ENCODE measurements at places on chromosomes 5 and 9.

GRCh38 chr9:127264462-127265219 lies at the start of gene GARNL3:
Gene GARNL3 (plus strand): TSS chr9:127264774. CDS start chr9:127264878, 104 bp downstream.
- no peak for DNase-seq

DNA sequence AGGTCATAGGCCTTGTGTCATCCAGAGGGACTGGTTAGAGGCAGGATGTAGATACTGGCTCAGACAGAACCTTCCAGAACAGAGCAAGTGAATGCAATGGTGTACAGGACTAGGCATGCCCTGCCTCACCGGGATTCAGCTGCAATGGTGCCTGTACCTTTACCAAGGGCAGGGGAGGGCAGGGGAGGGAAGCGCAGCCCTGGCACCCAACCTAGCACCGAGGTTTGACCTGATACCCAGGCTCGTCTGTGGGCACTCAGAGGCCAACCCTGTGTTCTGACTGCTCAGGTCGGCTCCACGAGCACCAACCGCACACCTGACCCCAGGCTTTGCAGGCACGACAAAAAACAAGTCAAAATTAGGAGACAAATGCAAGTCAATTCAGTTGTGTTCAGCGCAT lies 47.3 kb upstream of the GFPT2 start:
- DNase-seq = peak; percentile 9

DNA sequence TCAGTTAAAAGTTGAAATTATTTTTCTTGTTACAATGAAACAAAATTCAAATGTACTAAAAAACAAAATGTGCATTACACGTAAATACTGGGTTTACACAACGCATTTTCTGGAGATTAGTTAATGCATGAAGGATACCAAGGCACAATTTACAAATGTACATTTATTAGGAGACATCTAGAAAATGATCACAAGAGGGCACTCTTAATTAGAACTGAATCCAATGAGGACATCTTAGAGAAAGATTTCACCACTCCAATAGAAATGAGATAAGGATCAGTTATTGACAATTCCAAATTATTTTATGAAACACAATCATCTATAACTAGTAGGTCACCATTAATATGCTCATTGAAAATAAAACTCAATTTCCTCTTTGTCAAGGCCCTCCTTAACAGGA lies 36.6 kb upstream of the CDH12 start:
- peak; percentile 13 for DNase-seq

- DNase-seq = no peak
Measured at GRCh38 chr5:142900927-142901326, 130.8 kb downstream of the ARHGAP26 start.

- no peak for DNase-seq
Measured at GRCh38 chr5:98969400-98969799, 40.6 kb upstream of the CHD1 start.

GRCh38 chr5:2241842-2242241 lies 359.1 kb upstream of the IRX4 start:
- no peak for DNase-seq

GRCh38 chr9:79768194-79768593 lies 196.4 kb downstream of the TLE4 start:
- no peak for DNase-seq

- no peak for DNase-seq
Measured at GRCh38 chr5:64838376-64838775, 69.6 kb downstream of the CWC27 start.

DNA sequence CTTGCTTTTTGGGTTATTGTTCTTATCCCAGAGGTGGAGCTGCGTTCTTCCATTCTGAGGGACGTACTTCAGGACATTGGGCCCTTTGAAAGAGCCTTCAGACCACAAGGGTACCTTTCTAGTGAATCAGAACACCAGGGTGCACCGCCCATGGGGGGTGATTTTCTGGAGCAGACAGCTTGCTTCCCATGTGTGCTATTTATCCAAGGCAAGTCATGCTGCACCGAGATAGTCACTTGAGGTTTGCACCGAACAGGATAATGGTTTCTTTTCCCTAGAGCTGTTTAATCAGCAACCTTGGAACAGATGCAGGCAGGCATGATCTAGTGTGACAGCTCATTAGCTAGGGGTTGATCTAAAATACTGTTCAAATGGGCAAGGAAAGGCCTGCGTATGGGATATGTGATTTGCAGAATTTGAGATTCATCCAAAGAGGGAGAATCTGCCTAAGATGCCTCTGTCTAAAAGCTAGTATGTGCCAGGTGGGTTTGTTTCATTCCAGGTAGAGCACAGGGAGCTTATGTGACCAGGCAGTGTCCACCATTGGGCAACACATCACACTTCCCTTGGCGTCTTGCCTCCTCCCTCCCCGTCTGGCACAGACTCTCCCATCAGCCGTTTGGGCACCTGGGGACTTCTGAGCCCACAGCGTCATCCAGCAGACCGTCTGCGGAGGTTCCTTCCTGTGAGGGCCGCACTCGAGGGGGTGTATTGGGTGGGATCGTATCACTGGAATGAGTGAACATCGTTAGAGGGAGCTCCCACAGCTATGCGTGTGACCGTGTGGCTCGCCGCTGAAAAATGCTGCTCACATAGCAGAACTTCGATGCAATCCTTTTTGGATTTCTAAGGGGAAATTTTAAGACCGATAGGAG lies 23.0 kb downstream of the ABL1 start:
- DNase-seq = no peak

- DNase-seq = no peak
Measured at GRCh38 chr5:69498384-69498783, 5.8 kb downstream of the OCLN start.

GRCh38 chr9:92633614-92634278 lies 36.2 kb downstream of the IPPK start:
- no peak for DNase-seq

DNA sequence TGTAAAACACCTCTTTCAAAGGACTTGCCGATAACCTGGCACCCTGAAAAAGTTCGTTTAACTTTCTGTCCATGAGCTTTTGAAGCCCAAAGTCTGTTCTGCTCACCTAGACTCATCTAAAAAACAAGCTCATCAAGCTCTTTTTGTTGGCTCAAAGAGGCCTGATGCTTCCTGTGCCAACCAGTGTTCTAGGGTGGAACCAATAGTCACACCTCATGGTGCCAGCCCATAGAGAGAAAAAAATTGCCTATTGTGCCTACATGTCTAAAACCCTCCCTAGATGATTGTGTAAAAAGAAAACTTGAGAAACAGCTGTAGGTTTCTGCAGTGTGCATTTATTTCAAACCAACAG lies 4.7 kb downstream of the SH3RF2 start:
- DNase-seq = no peak

DNA sequence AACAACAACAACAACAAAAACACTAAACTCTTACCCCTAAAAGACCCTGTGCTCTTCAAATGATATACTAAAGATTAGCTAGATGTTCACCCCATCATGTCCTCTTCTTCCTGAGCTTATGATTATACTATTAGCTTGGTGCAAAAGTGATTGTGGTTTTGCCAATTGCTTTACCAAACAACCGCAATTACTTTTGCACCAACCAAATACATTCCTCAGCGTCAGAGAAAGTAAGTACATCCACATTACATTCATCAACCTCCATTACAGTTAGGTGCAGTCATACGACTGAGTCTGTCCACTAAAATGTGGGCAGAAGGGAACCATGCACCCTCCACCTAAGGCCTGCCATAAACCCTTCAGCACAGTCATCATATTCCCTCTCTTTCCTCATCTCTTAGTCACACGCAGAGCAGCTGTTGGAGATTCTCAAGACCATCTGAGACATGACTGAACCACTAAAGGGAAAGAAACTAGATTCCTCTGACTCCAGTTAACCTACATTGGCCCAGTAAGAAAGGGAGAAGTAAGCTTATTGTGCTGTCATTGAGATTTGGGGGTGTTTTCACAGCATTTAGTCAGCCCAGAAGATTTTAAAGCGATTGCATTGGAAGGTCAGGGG lies 181.6 kb upstream of the TLE4 start:
- no peak for DNase-seq

DNA sequence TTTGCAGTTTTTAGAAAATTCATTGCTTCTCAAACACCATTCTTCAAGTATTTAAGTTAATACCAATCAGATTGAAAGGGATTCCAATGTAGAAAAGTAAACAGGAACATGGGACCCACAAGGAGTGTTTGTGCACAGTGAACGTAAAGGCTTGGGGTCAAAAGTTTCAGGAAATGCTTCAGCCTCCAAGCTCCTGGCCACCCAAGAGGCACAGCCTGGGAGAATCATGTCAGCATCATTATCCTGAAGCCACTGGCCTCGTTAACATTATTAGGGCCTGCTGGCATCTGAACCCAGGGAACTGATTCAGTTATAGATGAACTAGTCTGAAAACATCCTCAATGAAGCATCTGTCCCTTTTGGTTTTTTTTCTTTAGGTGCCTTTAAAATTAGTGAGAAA lies 122.9 kb downstream of the NXNL2 start:
- no peak for DNase-seq

DNA sequence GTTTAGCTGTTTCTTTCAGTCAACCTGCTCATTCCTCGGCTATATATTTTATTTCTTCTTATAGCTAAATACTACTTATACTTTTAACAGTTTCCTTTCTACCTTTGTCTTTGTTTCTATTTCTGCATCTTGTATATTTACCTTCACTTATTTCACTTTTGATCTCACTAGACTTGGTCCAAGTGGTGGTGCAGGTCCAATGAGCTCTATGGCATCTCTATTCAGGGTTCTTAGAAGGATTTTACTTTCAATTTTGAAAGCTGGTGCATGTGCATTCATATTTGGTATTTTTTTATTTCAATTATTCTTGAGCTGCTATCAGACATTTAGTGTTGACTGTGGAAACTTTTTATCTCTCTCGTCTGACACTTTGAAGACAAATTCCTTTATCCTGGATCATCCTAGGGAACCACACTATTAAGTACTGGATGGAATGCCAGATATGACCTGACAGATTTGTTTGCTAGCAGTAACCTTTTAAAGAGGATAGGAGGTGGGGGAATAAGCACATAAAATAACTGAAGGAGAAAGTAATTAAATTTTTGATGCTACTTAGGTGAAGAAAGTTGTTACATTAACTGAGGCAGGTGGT lies 123.1 kb upstream of the PJA2 start:
- DNase-seq = no peak

GRCh38 chr5:18236386-18236785 lies 602.1 kb downstream of the TAF11L14 start:
- DNase-seq = no peak

DNA sequence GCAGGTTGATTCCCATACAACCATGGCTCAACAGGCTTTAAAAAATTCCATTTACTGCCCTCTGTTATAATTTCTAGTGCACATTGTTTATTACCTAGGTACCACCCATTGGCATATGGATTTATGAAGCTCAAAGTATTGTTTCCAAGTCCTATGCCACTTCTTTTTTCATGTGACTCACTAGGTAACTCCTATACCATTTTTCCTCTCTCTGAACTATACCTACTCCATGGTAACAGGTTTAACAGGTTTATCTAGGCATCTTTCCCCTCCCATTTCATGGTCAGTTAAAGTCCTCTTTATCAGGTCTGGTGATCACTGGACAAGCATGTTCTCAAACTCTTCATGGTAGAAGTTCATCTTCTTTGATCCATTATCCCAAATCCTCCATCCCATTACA lies 49.6 kb upstream of the ABCA1 start:
- no peak for DNase-seq

DNA sequence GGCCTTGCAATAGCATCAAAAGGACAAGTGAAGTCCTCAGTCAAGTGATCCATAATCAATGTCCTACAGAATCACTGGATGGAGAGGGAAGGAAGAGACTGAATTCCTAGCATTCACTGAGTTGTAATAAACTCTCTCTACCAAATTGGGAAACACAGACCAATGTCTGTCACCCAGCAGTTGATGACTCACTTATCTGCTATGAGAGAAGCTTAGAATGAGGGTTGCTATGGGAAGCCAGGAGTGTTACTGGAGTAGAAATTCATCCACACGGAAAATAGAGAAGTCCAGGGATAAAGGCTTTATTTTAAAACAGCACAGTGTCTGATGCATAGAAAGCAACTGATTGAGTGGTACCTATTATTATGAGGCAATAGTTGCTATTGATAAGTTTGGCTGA lies 407.4 kb downstream of the BRINP1 start:
- no peak for DNase-seq

GRCh38 chr5:20601678-20602100 lies 613.7 kb upstream of the CDH18 start:
- no peak for DNase-seq

- no peak for DNase-seq
Measured at GRCh38 chr9:18397076-18397475, 76.9 kb upstream of the ADAMTSL1 start.

GRCh38 chr5:79416499-79416898 lies 97.4 kb downstream of the HOMER1 start:
- DNase-seq = peak; percentile 45

Data from GM13977 (cell line).